NCI-H69 (cell line): ENCODE measurements at places on chromosomes 11 and 22.
A peak's percentile ranks its signal among the peaks of the same experiment; 100 is the strongest.

GRCh38 chr22:48555606-48556005, 1272.1 kb downstream of the BRD1 start:
- DNase-seq, result peak; percentile 37

- DNase-seq, result no peak
Observed at GRCh38 chr11:119515771-119516400, 92.9 kb upstream of the THY1 start.

GRCh38 chr22:43998679-43999264, 25.3 kb upstream of the PARVB start:
- no peak for DNase-seq

GRCh38 chr22:27218012-27218920, 560.9 kb downstream of the MIAT start:
- no peak for DNase-seq

GRCh38 chr22:41915035-41915785, at the start of gene SHISA8:
Gene SHISA8, minus strand, starts transcription at chr22:41915074. Its CDS starts 407 bp downstream, at chr22:41914667.
- peak; percentile 78 for DNase-seq

GRCh38 chr22:27207266-27207665, 549.9 kb downstream of the MIAT start:
- no peak for DNase-seq

DNA sequence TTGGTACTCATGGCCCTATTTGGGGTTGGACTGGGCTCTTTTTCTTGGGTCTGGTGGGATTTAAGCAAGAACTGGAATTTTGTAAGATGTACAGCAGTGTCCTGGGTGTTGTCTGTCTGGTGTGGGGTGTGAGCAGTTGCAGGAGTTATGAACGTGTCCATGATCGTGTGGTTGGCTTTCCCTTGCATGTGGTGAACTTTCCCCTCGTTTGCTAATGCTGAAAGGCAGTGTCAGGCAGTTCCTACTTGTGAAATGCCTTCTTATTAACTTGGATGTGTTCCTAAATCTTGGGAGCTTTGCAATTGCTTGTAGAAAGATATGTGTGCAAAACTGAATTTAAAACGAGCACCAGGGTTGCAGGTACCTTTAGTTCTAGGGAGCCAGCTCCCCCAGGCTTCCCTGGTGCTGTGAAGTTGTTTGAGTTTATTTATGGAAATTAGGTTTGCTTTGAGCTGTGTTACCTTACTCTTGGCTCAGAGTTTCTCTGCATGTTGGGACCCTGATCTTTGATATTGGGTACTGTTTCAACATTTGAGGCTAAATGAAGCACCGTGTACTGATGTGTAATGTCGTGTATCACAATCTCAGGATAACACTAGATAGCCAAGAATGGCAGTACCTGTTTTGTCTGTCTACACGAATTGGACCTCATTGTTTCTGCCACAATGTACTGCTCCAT, 35.8 kb upstream of the HSD17B12 start:
- DNase-seq, result no peak

DNA sequence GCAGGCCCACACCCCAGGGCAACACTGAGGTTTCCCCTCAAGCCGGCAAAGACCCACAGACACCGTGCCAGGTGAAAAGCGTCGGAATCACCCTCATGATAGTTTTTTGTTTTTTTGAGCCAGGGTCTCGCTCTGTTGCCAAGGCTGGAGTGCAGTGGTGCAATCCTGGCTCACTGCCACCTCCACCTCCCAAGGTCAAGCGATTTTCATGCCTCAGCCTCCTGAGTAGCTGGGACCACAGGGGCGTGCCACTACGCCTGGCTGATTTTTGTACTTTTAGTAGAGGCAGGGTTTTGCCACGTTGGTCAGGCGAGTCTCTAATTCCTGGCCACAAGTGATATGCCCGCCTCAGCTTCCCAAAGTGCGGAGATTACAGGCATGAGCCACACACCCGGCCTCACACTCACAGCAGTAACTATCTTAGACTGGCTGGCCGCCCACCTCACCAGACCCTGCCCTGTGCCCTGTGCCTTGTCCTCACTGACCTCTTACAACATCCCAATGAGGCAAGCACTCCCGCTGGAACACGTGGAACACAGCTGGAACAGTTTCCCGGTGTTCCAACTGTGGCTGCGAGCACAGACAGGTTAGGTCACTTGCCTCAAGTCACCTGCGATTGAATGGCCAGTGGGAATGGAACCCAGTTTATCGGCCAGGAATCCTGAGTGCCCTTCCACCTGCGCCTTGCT, 21.1 kb downstream of the LRRC10B start:
- DNase-seq, result no peak

DNA sequence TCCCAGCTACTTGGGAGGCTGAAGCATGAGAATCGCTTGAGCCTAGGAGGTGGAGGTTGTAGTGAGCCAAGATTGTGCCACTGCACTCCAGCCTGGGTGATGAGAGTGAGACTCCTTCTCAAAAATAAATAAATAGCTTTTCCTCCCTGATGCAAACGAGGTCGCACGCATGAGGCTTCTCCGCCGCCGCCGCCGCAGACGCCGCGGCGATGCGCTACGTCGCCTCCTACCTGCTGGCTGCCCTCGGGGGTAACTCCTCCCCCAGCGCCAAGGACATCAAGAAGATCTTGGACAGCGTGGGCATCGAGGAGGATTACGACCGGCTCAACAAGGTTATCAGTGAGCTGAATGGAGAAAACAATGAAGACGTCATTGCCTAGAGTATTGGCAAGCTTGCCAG, 20.0 kb upstream of the RAB39A start:
- no peak for DNase-seq

DNA sequence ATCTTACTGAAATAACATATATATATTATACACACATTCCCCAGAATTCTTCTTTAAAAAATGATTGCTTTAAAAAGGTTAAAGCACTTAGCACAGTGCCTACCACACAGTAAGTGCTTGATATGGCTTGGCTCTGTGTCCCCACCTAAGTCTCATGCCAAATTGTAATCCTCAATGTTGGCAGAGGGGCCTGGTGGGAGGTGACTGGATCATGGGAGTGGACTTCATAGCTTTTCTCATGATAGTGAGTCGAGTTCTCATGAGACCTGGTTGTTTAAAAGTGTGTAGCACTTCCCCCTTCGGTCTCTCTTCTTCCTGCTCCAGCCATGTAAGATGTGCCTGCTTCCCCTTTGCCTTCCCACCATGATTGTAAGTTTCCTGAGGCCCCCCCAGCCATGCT, 6.2 kb downstream of the CRYAB start:
- DNase-seq, result no peak

- no peak for DNase-seq
Observed at GRCh38 chr11:36015799-36016198, 71.9 kb downstream of the LDLRAD3 start.

- no peak for DNase-seq
Observed at GRCh38 chr11:65802841-65803240, 16.0 kb downstream of the OVOL1 start.

- no peak for DNase-seq
Observed at GRCh38 chr11:26042113-26042512, 289.8 kb upstream of the ANO3 start.

GRCh38 chr22:48976556-48977535, 850.8 kb downstream of the BRD1 start:
- DNase-seq, result peak; percentile 46

- DNase-seq, result no peak
Observed at GRCh38 chr11:121356357-121356756, 63.8 kb downstream of the SC5D start.

- no peak for DNase-seq
Observed at GRCh38 chr11:61916737-61917333, 531 bp downstream of the RAB3IL1 start.
